Caki2 (cell line): ENCODE measurements at places on chromosomes 7 and 10.

GRCh38 chr10:46218921-46219320, 67.9 kb upstream of the ANTXRL start:
- DNase-seq, result no peak

DNA sequence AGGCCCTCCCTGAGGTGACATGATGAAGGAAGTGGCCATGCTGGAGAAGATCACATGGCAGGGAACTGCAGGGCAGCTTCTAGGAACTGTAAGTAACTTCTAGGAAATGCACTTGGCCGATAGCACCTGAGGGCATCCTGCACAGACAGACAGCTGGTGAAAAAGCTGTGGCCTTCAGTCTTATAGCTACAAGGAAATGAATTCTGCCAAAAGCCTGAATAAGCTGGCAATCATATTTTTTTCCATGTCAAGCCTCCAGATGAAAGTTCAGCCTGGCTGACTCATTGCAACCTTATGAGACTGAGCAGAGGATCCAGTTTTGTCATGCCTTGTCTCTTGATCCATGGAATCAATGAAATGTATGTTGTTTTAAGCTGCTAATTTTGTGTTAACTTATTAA, 91.1 kb upstream of the CACNA2D1 start:
- DNase-seq, result peak; percentile 38

- DNase-seq, result peak; percentile 26
Measured at GRCh38 chr10:35606430-35606829, 1.3 kb downstream of the GJD4 start.

DNA sequence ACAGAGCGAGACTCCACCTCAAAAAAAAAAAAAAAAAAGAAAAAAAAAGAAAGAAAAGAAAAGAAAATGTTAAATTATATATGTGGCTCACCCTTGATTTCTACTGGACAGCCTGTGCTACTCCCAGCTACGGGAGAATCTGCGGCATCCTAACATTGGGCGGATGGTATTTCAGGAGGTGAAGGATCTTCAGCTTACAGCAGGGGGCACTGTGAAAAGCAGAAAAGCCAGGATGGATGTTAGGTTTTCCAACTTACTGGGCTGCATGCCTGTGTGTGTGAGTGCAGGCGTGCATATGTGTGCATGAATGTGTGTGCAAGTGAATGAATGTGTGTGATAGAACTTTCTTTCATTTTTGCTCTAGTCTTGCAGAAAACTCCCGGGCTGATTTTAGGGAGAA, 1066.5 kb downstream of the TYW1 start:
- no peak for DNase-seq

DNA sequence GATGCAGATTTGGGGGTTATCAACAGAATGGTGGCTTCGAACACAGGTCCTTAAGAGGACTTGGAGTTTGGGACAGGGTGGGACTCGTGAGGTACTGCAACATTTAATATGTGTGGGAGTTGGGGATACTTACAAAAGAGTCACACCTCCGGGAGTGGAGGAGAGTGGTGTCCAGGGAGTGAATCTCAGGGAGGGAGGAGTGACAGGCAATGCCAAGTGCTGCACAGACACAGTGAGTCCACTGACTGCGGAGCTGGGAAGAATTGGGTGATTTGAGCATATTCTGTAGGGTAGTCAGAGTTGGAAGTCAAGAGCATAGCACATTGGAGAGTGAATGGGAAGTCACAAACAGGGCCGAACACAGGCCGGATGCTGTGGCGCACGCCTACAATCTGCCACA, 5.1 kb downstream of the UBE3C start:
- no peak for DNase-seq

- DNase-seq, result no peak
Measured at GRCh38 chr7:101156866-101157589, 2.8 kb downstream of the AP1S1 start.

- DNase-seq, result no peak
Measured at GRCh38 chr10:68137171-68137570, 27.9 kb downstream of the MYPN start.

GRCh38 chr7:131525820-131526219, 30.6 kb downstream of the PODXL start:
- DNase-seq, result no peak

DNA sequence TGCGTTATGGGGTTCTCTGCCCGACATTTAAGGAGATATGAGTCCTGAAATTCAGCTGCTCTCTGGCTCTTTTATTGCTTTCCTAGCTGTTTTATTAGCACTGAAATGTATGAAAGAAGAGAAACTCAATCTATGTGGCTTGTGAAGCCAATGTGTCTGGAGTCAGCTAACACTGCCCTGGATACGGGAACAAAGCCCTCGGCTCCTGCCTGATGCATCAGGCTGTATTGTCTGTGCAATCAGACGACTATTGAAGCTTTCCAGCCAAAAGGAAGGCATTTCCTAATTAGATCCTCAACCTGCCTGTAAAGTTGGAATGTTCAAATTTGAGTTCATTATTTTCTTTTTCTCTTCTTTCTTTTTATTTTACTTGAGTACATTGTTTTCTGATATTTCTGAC, 22.0 kb upstream of the TM9SF3 start:
- no peak for DNase-seq

GRCh38 chr7:149773446-149774236, at the start of gene ZNF467:
TSS of gene ZNF467 (minus strand) at chr7:149773588. CDS start at chr7:149771032, 2,556 bp downstream.
- no peak for DNase-seq

DNA sequence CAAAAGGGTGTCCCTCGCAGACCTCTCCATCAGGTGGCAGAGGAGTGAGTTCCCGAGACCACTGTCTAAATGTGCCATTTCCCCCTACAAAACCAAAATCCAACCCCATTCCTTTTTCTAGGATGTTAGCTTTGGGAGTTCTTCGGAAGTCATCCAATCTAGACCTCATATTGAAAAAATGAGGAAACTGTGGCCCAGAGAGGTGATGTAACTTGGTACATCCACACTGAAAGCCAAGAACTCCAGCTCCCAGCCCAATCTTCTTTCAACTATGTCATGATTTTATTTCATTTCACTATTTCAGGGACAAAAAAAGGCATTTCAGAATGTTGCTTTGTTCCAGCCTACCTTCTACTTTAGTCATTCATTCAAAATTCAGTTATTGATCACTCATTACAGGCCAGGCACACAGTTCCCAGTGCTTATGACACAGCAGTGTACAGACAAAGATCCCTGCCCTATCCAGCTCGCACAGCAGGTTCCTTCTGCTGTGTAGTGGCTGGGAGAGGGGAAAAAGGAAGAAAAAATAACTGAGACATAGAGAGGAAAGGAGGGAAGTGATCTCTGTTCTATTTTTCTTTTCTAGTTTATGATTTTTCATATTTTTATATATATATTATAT, 35.8 kb downstream of the SCRN1 start:
- DNase-seq, result no peak

DNA sequence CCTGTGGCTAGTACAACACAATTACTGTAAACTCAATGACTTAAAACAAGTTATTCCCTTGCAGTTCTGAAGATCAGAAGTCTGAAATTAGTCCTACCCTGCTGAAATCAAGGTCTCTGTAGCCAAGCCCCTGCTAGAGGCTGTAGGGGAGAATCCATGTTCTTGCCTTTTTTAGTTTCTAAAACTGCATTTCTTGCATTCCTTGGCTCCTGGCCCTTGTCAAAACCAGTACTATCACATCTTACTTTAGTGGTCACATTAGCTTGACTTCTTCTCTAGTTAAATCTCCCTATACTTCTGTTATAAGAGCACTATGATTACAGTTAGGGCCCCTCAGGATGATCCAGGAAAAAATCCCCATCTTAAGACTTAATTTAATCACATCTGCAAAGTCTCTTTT, 567.0 kb downstream of the GFRA1 start:
- DNase-seq, result no peak

DNA sequence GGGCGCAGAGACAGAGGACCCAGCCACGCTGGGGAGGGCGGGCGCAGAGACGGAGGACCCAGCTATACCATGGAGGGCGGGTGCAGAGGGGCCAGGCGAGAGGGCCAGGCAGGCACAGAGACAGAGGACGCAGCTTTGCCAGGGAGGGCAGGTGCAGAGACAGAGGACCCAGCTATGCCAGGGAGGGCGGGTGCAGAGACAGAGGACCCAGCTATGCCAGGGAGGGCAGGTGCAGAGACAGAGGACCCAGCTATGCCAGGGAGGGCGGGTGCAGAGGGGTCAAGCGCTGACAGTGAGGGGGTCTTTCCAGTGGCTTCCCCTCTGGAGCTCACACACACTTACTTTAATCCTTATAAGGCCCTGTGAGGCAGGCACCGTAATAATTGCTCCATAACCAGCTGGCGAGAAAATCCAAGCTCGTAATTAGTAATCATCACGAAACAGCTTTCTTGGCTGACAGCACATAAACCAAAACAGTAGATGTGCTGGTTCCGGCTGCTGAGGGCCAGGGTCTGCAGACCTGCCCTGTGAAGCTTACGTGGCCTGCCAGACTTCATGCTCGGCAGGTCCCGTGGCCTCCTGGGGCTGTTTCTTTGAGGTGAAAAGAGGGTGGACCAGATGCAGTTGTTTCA, 137.2 kb downstream of the VIPR2 start:
- no peak for DNase-seq

DNA sequence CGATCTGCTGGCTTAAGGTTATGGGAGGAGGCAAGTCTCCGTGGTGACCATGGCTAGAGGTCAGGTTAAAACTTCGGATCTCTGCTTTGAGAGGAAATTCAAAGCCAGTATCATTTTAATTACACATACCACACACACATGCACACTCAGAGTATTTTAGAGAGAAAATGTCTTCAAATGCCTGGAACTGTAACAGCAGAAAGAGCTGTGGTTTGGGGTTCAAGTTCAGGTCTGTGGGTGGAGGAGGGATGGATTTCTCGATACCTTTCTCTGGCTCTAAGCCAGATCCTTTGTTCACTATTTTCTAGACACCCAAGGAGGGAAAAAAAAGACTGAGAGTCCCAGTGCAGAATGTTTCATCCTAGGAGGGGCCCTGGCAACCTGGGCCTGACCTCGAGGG, 32.5 kb downstream of the ARL3 start:
- no peak for DNase-seq

DNA sequence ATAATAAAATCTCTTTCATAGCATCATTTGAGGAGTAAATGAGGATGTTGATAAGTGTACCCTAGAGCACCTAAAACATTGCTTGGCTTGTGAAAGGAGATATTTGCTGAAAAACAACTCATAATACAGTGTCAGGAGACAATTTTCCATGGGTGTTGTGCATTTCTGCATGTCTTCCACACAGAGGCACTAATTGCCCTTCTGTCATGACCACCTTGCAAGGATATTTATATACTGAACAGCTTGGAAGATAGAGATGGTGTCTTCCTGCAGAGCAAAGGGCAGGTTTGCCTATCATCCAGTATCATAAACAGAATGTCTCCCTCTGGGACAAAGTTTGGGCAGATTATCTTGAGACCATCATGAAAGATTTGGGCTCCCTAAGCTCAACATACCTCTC, 495.2 kb upstream of the LRRN3 start:
- no peak for DNase-seq

DNA sequence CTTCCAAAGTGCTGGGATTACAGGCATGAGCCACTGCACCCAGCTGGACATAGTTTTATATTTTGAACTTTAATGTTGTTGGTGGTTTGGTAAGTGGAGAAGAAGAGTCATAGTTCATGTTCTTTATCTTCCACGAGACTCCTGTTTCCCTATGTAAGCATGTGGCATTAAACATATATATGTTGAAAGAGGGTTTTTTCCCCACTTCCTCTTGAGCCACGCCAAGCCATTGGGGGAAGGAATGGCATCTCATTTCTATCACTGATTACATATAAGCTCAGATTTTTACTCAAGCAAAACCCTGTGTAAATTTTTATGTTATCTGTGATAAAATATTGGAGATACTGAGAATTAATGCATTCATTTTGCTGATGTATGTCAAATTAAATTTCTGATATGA, 300.4 kb downstream of the PHF14 start:
- DNase-seq, result no peak

DNA sequence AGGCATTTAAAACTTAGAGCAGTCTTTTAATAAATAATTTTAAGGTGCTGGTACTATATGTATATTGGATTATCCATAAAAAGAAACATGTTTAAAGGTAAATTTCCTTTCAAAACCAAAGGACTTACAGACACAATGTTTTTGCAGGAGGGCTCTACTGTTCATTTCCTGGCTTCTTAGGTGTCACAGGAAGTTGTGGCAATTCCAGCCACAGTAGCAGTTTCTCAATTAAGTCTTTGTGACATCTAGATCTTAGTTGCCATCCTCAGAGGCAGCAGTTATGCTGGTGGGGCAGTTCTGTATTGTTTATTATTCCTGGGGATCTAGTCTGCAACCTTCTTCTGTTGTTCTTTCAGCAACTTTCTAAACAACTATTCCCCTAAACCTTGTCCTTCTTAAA, 460.1 kb downstream of the MAGI2 start:
- DNase-seq, result no peak

DNA sequence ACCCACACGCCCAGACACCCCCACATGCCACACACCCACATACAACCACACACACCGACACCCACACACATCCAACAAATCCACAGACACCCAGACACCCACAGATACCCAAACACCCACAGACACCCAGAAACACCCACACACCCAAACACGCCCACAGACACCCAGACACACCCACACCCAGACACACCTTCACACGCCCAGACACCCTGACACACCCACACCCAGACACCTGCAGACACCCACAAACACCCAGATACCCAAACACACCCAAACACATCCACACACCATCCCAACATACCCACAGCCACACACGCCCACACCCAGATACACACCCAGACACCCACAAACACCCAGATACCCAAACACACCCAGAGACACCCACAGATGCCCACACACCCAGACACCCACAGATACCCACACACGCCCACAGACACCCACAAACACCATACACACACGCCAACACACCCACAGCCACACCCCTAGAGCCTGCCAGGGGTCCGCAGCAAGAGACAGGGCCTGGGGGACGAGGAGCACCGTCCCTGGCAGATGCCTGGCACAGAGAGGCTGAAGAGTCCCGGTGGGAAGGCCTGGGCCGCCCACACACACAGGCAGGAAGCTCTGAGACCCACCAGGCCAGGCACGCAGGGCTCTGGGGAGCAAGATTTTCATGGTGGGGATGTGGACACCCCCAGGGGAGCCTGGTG, 28.5 kb downstream of the CYP2W1 start:
- no peak for DNase-seq

GRCh38 chr10:2917926-2918325, 149.4 kb upstream of the PFKP start:
- no peak for DNase-seq

DNA sequence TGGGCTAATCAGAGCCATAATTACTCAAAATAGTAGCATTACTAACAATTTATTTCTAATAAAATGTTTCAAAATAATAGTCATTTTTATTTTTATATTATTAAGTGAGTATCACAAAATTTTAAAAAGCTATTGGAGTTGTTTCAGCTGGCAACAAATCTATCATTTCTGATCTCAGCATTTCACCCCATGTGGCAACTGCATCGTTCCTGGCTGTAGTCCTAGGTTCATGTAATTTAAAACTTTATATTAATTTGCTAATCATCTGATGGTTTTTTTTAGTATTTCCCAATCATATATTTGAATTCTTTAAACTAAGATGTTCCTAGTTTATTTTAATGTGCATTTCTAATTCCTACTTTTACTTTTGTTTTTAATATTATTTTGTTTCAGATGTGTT, 293.0 kb upstream of the AKR1E2 start:
- no peak for DNase-seq
